ENCODE measurements at places on chromosomes 7 and 10.

- no peak for DNase-seq
Measured at GRCh38 chr10:43653746-43654145, 5.1 kb upstream of the ZNF32 start.

DNA sequence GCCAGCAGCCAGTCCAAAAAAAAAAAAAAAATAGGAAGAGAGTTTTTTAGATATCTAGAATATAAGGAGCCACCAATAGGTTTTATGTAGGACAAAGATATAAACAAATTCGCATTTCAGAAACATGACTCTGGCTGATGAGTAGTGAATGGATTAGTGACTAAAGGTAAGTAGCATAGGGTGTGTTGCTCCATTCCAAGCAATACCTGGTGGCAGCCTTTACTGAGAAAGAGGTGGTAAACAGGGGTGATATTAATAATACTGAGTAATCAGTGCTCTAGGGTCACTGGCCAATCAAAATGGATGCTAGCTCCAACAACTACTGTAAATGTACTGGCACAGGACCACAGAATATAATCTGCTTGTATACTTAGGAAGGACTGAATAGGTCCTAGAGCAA is 45.5 kb upstream of the RAB11FIP2 start:
- DNase-seq, result no peak

DNA sequence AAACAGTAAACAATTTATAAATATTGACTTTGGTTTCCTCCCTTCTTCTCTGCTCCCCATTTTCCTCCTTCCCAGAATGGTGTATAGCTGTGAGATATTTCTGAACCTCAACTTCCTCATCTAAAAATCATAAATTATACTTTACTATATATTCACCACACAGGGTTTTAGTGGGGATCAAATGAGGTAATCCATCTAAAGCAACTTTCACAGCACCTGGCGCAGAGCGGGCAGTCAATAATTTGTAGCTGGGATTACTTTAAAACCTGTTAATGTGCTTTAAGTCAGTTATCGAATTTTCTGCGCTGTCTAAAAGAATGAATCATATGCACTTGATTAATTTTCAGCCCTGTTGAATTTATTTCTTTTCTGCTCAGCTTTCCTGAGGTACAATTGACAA is 172.7 kb downstream of the PTEN start:
- DNase-seq, result no peak

DNA sequence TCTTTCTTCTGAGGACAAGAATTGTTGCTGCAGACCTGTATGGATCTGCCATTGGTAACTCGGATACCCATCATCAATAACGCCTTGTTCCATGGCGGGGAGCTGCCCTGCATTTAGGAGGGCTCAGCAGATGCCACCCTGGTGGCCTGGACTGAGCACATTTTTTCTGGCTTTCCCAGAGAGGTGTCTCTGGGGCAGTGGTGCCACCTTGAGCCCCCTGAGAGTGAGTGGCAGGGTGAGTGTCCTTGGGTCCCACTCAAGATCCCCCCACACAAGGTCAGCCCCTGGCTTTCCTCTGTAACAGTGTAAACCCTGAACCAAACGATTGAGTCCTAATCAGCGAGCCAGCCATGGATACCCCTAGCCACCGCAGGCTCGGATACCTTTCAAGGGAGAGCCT is 258.6 kb downstream of the GLRX3 start:
- DNase-seq, result no peak

DNA sequence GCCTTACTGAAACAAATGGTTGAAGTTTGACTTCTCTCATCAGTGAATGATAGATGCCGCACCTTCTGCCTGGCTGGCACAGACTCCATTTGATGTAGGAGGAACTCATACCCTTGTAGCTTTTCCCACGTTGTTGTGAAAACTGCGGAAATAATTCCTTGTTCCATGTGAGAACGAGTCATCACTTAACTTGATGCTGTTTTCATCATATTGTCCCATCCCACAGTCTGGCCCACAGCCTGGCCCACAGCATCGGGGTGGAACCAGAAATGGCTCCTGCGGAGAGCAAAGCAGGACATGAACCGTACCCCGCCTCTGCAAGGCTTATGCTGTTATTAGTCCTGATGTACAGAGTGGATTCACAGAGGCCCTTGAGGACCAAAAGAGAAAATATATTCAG is 587.0 kb downstream of the SDK1 start:
- no peak for DNase-seq

DNA sequence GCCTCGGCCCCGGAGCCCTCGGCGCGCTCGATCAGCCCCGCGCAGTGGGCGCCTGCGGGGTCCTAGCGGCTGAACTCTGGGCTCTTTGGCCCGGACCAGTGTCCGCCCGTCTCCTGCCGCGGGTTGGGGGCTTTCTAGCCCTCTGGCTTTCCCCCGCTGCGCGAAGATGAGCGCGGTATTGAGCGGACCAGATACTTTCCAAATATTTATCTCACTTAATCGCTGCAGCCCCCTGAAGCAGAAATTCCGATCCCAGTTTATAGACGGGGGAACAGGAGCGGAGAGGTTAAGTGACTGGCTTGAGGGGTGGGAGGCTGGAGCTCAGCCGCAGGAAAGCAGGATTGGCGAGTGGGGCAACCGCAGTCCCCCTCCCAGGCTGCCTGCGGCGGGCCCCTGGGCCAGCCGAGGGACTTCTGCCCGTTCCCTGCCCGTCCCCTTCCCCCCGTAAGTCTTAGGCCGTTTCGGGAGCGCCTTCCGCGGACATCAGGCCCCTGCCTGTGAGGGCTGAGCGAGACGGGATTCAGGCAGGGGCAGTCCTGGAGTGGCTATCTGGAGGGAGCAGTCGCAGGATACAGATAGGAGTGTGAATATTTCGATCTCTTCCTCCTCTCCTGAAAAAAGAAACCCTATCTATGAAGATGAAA is 565 bp downstream of the STRIP2 start:
- DNase-seq, result no peak
